ENCODE measurements at places on chromosomes 13 and 19. TPM values are rescaled to one million over a fixed set of nuclear protein-coding genes. Genes with fewer than 3 reads are reported as not detected.

Gene HNRNPL
- total RNA-seq = 710 TPM

Gene SLAIN1
- total RNA-seq = 23.4 TPM

Gene KLK3
- not detected for total RNA-seq

Gene MLNR
- not detected for total RNA-seq

GRCh38 chr13:110334841-110335490 is 27.9 kb downstream of the COL4A2 start:
- H3K4me3 ChIP-seq = no peak overlapping the region
- H3K27me3 ChIP-seq = no peaks in the 10 kb centered on the region
- DNase-seq = no peak

GRCh38 chr19:48006762-48007161 is 12.3 kb downstream of the ELSPBP1 start:
- DNase-seq = peak; percentile 33
- no peaks in the 10 kb centered on the region for H3K27me3 ChIP-seq
- no peak overlapping the region for H3K4me3 ChIP-seq

- no peak overlapping the region for H3K4me3 ChIP-seq
- no peaks in the 10 kb centered on the region for H3K27me3 ChIP-seq
- H3K36me3 ChIP-seq = peaks cover 56% of the 10 kb centered on the region
- no peaks in the 10 kb centered on the region for H3K4me1 ChIP-seq
- H3K27ac ChIP-seq = no peak overlapping the region
Measured at GRCh38 chr19:56091066-56091490, 30.0 kb downstream of the ZNF787 start.

DNA sequence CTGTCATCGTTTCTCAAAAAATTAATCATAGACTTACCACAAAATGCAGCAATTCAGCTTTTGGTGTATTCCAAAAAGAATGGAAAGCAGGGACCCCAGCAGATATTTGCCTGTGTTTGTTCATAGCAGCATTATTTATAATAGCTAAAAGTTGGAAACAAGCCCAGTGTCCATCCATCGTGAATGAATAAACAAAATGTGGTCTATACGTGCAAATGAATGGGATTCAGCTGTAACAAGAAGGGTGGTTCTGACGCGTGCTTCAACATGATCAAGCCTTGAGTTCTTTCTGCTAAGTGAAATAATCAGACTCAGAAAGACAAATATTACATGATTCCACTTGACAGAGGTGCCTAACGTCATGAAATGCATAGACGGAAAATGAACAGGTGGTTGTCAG is 36.4 kb downstream of the PSG11 start:
- no peaks in the 10 kb centered on the region for H3K4me1 ChIP-seq
- H3K27ac ChIP-seq = no peak overlapping the region
- H3K4me3 ChIP-seq = no peak overlapping the region
- H3K36me3 ChIP-seq = peaks cover 37% of the 10 kb centered on the region
- no peaks in the 10 kb centered on the region for H3K27me3 ChIP-seq

DNA sequence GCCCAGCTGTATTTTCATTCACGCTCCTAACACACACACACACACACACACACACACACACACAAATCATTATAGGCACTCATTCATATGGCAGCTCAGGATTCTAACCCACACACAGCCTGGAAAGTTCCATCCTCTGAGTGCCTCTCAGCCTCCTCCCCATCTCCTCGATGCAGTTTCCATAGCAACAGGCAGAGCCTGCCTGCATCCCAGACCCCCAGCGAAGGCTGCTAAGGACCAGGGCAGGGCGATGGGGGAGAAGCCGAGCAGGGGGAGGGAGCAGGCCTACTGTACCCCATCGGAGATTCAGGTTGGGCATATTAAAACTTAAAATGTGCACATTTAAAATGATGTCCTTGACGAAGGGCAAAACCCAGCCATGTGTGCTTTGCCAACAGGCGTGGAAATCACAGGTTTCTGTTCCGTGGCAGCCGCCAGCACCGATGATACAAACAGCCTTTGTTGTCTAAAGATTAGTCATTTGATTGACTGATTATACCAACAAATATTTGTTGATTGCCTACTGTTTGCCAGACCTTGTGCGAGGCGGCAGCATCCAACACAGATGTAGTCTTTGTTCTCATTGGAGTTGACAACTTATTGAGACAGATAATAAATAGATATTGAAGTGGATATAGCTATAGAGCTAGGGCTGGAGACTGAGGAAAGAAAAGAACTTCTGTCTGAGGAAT is 43.8 kb upstream of the USP29 start:
- H3K27ac ChIP-seq = no peak overlapping the region
- no peaks in the 10 kb centered on the region for H3K4me1 ChIP-seq
- no peak for DNase-seq
- H3K27me3 ChIP-seq = no peaks in the 10 kb centered on the region

All from H9 (cell line).